ENCODE measurements at places on chromosomes 1 and 21. TPM values are rescaled to one million over a fixed set of nuclear protein-coding genes. Genes with fewer than 3 reads are reported as not detected.

MAP3K21 gene
- total RNA-seq: 4.1 TPM

ACTA1 gene
- 1.7 TPM for total RNA-seq

RGS8 gene
- 7.8 TPM for total RNA-seq

ELF3 gene
- total RNA-seq: 0.31 TPM

SPATA46 gene
- not detected for total RNA-seq

ESRRG gene
- total RNA-seq: 6.9 TPM

ATAD3C gene
- total RNA-seq: 0.62 TPM

OR2L3 gene
- 1.2 TPM for total RNA-seq

BARHL2 gene
- total RNA-seq: not detected

TTC3 gene
- total RNA-seq: 956 TPM

CFAP45 gene
- total RNA-seq: 0.47 TPM

TNFRSF9 gene
- not detected for total RNA-seq

SDC3 gene
- 66.1 TPM for total RNA-seq

UQCRHL gene
- total RNA-seq: 2.7 TPM

CRNN gene
- total RNA-seq: not detected

CHI3L1 gene
- total RNA-seq: 1.6 TPM

BSND gene
- not detected for total RNA-seq

FMO3 gene
- not detected for total RNA-seq

HSPB7 gene
- not detected for total RNA-seq

CD34 gene
- total RNA-seq: 1.6 TPM

NPL gene
- 38.4 TPM for total RNA-seq

FMO2 gene
- 0.31 TPM for total RNA-seq

SPRR1A gene
- not detected for total RNA-seq

REN gene
- total RNA-seq: not detected

ROR1 gene
- total RNA-seq: 2.5 TPM

TRIM58 gene
- total RNA-seq: 3.1 TPM

Data from occipital lobe (tissue), 3 donors.